ENCODE measurements at places on chromosomes 7 and 10. TPM values are rescaled to one million over a fixed set of nuclear protein-coding genes. Genes with fewer than 3 reads are reported as not detected.

DNA sequence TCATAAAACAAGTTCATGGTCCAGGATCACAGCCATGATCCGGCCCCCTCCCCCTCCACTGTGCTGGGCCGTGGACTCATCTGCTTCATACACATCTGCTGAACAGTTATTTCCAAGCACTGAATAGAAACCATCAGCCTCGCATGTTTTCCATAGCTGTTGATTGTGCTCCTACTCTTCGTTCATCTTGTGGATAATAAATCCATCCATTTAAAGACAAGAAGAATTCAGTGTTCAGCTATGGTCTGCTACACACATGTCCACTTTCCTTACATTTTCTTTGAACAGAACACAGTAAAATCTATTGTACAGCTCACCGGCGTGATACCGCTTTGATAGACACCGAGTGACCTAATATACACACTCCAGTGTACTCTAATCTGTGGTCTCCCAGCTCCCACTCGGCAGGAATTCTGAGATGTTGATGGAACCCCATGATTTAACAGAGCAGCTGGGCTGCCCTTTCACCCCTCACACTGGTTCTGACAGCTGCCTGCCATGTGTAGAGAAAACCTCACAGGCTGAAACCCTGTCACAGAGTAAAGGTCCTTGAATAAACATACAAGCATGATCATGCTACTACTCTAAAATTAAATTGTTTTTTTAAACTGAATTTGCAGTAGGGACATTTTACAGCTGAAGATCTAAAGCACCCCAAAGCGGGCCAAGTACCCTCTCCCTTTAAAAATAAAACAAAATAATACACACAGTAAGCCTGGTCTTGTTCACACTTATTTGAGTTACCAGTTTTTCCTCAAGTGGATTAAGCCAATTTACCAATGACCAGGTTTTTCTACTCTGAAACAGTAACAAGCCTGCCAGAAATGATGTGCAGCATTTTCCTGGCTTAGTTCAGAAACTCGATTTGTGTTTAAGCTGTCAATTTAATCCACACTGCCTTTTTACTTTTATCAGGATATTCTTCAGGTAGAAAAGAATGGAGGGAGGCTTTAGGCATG, 95.1 kb upstream of the FZD1 start:
- no peak for DNase-seq

DNA sequence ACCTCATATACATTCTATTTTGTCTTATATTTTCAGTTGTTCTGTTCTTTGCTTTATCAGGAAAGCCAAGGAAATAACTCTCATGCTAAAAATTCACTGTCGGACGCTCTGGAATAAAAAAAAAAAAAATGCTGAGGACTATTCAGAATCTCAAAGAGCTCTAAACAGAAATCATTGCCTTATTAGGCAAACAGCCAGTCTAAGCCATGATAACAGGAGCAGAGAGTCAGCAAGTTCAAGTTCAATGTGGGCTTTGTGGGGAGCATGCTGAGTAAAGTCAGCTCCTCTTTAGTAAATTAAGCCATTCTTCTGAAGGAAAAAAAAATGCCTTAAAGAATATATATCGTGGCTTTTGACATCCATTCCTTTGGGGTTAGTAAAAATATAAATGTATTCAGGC, 13.6 kb upstream of the FAM13C start:
- no peak for DNase-seq

DNA sequence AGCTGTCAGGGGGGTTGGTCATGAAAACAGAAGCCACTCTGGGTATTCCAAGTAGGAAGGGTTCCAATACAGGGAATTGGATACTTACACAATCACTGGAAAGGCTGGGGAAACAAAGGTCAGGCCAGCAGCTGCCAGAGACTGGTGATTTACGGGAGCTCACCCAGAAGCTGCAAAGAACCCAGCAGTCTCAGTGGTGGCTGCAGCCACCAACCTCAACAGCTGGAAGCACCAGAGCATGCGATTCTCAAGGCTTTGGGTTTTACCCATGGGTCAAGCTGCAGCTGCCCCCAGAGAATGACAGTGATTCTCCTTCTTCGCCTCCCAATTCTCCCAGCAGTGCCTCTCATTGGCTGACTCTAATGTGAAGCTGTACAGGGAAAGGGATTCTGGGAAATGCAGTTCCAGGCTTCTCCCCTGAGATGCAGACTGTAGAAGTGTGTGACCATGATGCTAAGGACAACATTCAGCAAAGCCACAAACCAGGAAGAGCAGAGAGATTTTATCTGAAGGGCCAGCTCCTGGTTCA, 107.2 kb upstream of the TCF7L2 start:
- no peak for DNase-seq

Gene ANXA8
- 7.0 TPM for total RNA-seq

- DNase-seq: no peak
Measured at GRCh38 chr10:11144626-11145494, 127.2 kb downstream of the CELF2 start.

- DNase-seq: no peak
Measured at GRCh38 chr10:104349623-104350126, 4.0 kb upstream of the CFAP58 start.

GRCh38 chr10:118807512-118808305, 52.9 kb upstream of the CACUL1 start:
- DNase-seq: no peak

DNA sequence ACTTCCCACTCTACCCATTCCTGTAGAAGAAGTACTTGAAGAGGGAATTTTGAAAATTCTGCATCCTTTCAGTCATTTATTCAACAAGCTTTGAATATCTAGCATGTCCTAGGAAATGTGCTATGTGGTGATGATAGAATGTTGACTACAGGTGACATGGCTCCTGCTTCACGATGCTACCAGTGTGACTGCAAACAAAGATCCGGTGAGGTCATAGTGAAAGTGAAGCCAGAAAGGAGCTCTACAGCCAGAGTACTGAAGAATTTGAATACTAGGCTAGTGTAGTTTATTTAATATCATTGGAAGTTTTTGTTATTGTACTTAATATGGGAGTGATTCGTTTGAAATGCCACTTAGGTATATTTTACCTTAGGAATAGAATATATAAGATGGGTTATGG, 348.1 kb downstream of the TFEC start:
- DNase-seq: no peak

GRCh38 chr7:21104124-21104500, 317.4 kb upstream of the SP8 start:
- DNase-seq: no peak

DNA sequence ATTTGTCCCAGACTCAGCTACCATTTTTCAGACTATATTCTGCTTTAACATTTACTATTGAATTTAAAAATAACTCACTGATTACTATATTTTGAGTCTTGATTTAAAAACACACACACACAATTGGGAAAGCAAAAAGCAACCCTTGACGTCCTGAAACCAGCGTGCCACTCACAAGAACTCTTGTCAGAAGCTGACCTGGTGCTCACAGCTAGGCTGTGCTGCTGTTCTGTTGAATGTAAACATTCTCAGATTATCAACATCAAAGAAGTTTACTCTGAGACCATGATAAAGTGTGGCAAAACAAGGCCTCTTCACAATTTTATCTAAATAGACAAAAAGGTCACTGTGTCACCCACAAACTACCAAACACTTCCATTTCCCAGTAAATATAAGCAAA, 62.6 kb upstream of the CACNA2D1 start:
- DNase-seq: no peak

All from left cardiac atrium (tissue), 4 donors.